Stimulated activated CD4-positive, alpha-beta T cell treated with anti-CD3 and anti-CD28 coated beads, Interleukin-12 subunit alpha, Interleukin-12 subunit beta, amount 100 ng/mL, for 24 hours (primary cell): ENCODE measurements at places on chromosomes 7 and 10.

DNA sequence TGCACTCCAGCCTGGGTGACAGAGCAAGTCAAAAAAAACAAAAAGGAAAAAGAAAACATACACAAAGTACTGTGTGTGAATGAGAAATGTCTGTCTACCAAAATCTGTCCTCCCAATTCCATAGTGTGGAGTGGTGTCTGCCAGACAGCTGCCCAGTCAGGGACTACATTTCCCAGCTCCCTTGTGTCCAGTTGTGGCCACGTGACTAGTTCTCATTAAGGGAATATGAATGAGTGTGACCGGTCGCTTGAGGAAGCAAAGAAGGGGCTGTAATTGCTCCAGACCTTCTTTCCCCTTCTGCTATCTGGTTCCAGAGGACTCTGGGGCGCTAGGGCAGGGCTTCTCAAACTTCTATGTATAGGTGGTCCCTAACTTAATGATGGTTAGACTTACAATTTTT, 204.1 kb downstream of the PHTF2 start:
- DNase-seq, result no peak

DNA sequence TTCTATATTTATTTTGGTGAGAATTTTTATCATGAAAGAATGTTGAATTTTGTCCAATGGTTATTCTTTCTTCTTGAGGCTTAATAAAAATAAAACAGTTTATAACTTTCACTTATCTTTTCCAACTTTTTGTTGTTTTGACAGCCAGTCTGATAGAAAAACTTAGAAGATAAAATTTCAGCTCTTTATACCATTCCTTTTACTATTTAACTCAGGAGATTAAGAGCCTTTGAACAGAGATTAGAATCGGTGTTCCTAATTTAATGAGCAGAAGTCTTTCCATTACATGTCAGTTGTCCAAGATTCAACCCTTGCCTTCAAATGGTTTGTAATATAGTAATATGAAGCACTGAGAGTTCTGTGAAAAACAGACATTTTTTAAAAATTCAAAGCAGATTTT, 97.8 kb upstream of the SEC61G start:
- no peak for DNase-seq

GRCh38 chr7:107538001-107538400, 25.7 kb downstream of the COG5 start:
- DNase-seq, result no peak

- no peak for DNase-seq
Measured at GRCh38 chr7:36939816-36940215, 215.5 kb upstream of the AOAH start.

GRCh38 chr7:91949221-91950009, 8.8 kb downstream of the AKAP9 start:
- DNase-seq, result no peak

DNA sequence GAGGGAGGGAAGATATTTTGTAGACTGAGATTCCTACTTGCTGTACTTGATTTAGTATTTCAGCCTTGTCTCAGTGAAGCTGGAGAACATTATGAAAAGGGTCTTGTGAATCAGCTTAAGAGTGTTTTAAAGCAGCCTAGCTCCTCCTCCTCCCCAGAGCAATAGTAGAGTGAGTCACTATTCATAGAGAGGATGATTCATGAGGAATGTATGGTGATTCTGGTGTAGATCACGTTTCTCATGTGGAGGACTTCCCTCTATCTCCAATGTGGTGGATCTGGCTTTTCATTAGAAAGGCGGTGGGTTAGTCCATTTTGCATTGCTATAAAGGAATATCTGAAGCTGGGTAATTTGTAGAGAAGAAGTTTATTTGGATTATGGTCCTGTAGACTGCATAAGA, 340.1 kb upstream of the CHRM2 start:
- no peak for DNase-seq

GRCh38 chr7:73984481-73985205, 43.3 kb upstream of the ELN start:
- no peak for DNase-seq

GRCh38 chr10:80260295-80261243, 28.9 kb downstream of the MAT1A start:
- DNase-seq, result peak; percentile 21

DNA sequence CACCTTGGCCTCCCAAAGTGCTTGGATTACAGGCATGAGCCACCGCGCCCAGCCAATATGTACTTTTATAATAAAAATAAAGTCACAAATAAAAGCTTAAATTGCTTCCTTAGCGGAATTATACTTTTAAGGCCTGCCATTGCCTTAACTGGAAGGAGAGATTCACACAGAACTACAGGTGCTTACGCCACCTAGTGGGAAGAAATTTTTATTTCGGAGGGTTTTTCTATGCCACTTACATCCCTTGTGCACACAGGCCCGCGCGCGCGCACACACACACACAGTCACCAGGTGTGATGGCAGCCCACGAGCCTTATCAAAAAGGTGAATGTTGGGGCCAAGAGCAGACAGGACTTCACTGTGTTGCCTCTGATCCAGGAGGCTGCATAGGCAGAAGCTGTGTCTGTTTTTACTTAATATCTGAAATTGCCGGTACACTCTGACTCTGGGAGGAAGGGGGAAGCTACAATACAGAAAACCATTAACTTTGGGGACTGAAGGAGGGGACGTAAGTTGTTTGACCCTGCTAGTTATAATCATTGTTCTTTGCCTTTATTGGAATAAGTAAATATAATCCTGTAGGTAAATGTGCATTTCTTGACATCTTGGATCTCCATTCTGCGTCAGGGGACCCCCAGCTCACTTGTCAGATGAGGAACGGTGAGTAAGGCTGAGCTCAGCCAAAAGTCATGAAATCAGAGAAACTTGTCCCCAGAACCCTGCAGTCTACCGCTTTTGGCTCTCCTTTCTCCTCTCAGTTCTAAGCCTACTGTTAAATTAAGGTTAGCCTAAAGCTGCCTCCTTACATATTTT, 87.1 kb downstream of the SLC16A9 start:
- no peak for DNase-seq

- DNase-seq, result no peak
Measured at GRCh38 chr10:49257154-49257553, 41.8 kb upstream of the C10orf71 start.

GRCh38 chr10:125489731-125490130, 193.2 kb downstream of the TEX36 start:
- DNase-seq, result no peak

DNA sequence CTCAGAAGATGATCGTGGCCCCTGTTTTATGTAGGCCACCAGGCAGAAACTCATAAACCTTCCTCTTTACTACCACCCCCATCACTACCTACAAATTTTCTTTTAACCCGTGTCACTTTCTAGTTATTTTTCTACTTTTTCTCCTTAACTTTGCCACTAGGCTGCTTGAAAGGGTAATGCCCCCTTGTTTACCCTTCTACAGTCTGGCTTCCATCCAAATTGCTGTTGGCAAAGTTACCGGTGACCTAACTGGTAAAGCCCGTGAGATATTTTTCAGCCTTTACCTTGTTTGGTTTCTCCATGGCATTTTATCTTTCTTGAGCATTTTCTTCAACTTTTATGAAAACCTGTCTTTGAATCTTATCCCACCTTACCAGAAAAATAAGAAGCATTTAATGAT, 153.0 kb downstream of the WNT2 start:
- DNase-seq, result no peak

DNA sequence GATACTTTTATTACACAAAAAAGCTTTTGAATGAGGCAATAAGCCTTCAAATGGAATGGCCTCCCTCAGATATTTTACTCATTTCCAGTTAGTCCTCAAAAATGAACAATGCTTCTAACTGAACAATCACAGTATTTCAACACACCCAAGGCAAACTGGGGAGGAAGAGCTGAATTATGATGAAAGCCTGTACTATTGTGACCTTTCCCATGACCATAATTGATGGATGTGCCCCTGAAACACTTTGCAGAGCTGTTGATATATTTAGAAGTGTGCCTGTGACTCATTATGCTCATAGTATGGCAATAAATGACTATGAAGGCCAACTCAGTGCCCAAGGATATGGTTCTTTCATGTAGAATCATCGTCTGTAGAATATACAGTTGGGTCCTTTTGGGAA, 248.1 kb downstream of the AHR start:
- no peak for DNase-seq
